GM23248 (cell line): ENCODE measurements at places on chromosomes 2 and 18. TPM values are rescaled to one million over a fixed set of nuclear protein-coding genes. Genes with fewer than 3 reads are reported as not detected.

GRCh38 chr2:7880566-7880965 lies 801.3 kb upstream of the ID2 start:
- DNase-seq, result peak; percentile 16

GRCh38 chr2:63765117-63765516 lies 76.6 kb upstream of the UGP2 start:
- DNase-seq, result no peak

FEV gene
- total RNA-seq, result not detected in 2 replicates

GRCh38 chr2:125004106-125004800 lies 979.2 kb downstream of the CNTNAP5 start:
- DNase-seq, result no peak

DNA sequence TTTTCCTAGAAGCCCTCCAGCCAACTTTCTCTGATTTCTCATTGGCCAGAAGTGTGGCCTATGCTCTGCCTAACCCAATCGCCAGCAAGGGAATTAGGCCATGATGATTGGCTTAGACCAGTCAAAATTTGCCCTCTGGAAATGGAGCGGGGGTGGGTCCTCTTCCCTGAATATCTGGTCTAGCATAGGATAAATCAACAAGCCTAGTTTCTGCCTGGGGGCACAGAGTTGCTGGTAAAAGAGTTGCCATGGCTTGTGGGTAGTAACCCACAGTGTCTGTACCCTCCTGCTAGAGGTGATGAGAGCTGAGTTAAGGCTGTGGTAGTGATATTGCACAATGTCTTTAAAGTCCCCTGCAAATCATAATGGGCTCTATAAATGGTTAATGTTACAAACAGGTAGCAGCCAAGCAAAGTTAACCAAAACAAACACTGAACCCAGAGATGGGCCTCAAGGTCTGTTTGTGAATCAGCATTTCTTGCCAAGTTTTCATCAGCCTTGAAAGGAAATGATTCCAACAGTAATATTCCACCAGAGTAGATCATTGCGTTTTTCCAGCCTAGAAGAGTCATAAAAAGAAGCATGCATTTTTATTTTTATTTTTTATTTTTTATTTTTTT lies 19.3 kb downstream of the GALM start:
- no peak for DNase-seq

DNA sequence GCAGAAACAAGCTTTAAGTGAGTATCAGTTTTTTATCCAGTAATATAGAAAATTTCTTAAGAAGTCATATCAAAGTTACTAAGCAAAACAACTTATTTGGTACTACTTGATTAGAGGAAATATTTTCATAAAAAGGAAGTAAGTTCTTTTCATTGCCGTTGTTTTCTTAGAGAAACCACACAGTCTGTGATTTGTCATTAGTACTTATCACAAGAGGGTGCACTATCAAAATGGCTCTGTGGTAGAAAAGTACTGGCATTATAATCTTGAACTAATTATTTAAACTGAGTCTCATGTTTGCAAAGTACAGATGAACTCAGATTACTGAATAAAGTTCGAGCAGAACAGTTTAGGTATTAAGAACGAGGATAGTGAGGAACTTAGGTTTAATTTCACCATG lies 93.4 kb downstream of the IKZF2 start:
- DNase-seq, result no peak

GPAT2 gene
- total RNA-seq, result 0.65 and 1.0 TPM in 2 replicates

- DNase-seq, result no peak
These were observed 169.2 kb downstream of the GLI2 start for GRCh38 chr2:120904830-120905234.

LIMS2 gene
- 3.8 and 7.2 TPM in 2 replicates for total RNA-seq

GRCh38 chr2:142629193-142629592 lies 248.3 kb upstream of the KYNU start:
- DNase-seq, result no peak
